Activated CD4-positive, alpha-beta T cell treated with anti-CD3 and anti-CD28 coated beads for 48 hours (primary cell): ENCODE measurements at places on chromosomes 2 and 18.
A peak's percentile ranks its signal among the peaks of the same experiment; 100 is the strongest.

GRCh38 chr18:24027156-24027827 is 12.7 kb downstream of the TTC39C start:
- no peak for DNase-seq

DNA sequence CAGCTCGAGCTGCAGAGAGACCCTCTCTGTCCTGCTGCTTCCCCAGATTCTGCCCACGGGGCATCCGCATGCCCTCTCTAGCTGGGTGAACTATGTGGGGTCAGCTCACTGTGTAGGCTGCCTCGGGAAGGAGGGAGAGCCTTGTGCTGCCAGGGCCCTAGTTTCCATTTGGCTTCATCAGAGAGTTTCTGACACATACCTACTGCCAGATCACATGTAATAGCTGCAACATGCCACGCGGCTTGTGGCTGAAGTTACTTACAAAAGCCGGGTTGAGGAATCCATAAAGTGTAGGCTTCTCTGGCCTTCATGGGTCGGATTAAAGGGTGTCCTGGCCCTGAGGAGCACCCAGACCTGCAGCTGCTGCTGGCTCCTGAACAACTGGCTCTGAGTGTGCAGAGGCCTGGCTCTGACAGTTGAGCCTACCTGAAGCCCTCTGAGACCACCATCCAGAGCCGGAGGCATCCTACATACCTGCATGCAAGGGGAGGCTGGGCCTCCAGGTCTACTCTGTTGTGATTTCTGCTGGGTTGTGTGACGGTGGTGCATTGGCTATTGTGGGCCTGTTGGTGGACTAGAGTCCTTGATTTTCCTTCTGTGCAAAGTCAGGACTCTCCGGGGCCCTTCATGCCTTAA is 130.0 kb downstream of the SH3RF3 start:
- DNase-seq, result no peak

GRCh38 chr2:142598846-142599245 is 278.6 kb upstream of the KYNU start:
- DNase-seq, result no peak

DNA sequence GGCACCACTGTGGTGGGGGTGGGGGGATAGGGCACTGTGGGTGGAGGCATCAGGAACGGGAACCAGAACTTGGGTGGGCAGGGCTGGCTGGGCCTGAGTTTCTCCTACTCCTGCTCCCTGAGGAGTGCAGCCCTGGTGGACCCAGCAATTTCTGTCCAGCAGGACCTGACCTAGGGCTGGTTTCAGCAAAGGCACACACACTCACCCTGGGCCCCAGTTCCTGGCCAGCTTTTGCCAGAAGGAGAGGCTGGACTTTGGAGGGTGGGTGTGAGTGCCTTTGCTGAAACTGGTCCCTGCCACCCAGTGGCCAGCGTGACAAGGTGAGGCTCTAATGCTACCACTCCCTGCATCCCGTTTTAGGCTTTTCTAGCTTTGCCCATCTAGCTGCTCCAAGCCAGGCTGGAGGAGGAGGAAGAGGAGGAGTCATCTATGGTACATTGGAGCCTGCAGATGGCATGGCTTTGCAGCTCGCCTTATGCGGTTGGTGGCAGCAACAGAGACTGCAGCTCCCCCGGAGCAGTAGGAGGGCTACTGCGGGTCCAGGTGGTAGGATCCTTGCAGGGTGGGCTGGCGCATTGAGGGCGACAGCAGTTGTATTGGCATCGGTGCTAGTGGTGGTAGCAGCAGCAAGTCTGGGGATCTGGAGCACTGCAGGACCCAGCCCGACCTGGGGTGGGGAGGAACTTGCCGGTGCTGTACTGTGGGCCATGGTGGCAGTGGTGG is 40.4 kb upstream of the IMP4 start:
- DNase-seq, result no peak

DNA sequence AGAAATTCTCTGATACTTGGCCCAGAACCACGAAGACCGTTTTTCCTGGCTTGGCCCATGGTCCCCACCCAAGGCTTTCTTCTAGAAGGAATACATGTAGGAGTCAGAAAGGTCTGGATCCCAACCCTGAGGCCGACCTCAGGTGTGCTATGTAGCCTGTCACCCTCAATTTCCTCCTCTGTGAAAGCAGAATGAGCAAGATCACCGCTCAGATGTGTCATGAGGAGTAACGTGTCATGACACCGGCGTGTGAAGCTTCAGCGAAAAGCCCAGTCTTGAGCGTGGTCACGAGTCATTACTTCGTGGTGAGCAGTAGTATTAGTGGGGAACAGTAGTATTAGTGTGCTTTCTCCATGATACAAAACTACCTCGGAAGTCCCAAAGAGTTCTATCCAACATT is 103.4 kb downstream of the ALPK2 start:
- peak; percentile 84 for DNase-seq
